Lung (tissue), 17 donors: ENCODE measurements at places on chromosomes 6 and 20. TPM values are rescaled to one million over a fixed set of nuclear protein-coding genes. Genes with fewer than 3 reads are reported as not detected.

The THEMIS gene
- total RNA-seq, result 0.71 TPM

The TOX2 gene
- 12.0 TPM for total RNA-seq

The LST1 gene
- 9.6 TPM for total RNA-seq

- peak; percentile 59 for DNase-seq
Observed at GRCh38 chr6:14910692-14911547, 334.9 kb upstream of the JARID2 start.

DNA sequence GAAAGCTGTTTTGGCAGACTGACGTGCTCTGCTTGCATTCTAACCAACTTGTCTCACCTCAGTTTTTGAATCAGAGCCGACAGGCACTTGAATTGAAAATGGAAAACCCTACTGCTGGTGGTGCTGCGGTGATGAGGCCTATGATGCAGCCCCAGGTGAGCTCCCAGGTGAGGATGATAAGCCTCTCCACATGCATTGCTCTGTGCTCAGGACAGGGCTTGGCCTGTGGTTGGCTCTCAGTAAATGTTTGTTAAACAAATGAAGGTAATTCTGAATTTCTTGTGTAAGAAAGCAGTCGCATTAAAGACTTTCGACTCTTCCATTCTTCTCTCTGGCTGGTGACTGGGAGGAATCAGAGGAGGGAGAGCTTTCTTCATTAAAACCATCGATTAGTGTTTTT, 136.3 kb downstream of the SULF2 start:
- DNase-seq, result no peak

DNA sequence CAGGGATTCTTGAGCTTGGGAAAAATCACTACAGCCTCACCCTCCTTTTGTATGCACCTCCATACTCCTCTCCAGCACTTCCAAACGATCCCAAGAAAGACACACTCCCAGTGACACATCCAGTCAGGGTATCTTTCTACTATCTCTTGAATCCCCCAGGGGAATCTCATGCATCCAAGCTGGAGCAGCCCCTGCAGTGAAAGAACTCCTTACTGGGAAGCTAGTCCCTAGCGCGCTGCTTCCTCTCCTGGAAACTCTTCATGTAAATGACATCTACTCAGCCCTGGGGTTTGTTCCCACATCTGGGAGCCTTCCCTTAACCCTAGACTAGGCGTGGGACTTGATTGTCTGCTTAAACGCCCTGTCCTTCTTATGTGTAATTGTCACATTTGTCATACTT, 329.1 kb upstream of the QKI start:
- DNase-seq, result no peak

GRCh38 chr6:100115407-100116101, 121.5 kb upstream of the MCHR2 start:
- DNase-seq, result no peak

- no peak for DNase-seq
Observed at GRCh38 chr20:37305839-37306238, 16.4 kb downstream of the MANBAL start.

GRCh38 chr6:139474145-139475108, 100.0 kb upstream of the CITED2 start:
- peak; percentile 94 for DNase-seq

GRCh38 chr6:95802978-95803377, 212.8 kb upstream of the FUT9 start:
- no peak for DNase-seq
